ENCODE measurements at places on chromosomes 16 and 17.

DNA sequence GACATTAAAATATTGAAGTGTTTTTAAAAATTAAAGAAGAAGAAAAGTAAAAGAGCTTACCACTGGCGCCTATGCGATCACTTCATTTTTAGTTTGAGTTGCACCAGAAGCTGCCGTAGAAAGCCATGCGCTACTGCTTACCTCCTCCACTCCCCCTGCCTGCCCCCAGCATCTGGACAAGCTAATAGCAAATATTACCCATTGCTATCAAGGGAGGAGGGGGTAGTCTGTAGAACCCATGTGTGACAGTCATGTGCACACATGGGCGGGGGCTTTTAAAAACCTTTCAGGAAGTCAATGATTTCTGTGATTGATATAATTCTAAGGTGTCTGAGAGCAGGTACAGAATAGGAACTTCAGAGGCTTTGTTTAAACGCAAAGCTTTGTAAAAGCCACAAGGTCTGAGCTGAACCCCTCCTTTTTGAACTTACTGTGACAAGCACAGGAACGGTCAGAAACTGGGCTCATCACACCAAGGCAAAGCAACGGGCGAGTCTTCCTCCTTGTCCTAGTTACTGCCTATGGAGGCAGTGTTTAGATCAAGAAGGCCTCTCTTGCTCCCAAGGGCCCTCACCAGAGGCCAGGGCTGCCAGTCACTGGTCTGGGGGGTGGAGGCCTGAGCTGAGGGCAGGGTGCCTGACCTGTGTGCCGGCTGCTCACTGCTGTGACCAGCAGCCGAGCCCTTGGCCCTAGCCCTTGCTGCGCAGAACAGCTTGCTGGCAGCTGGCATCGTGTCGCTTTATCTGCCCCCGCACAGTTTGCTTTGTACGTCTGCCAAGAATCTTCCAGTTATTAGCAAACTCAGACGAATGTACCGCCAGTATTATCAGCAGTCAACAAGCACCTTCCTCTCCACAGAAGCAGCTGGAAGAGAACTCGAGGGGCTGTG, 15.0 kb downstream of the GINS2 start:
- no peak for DNase-seq

DNA sequence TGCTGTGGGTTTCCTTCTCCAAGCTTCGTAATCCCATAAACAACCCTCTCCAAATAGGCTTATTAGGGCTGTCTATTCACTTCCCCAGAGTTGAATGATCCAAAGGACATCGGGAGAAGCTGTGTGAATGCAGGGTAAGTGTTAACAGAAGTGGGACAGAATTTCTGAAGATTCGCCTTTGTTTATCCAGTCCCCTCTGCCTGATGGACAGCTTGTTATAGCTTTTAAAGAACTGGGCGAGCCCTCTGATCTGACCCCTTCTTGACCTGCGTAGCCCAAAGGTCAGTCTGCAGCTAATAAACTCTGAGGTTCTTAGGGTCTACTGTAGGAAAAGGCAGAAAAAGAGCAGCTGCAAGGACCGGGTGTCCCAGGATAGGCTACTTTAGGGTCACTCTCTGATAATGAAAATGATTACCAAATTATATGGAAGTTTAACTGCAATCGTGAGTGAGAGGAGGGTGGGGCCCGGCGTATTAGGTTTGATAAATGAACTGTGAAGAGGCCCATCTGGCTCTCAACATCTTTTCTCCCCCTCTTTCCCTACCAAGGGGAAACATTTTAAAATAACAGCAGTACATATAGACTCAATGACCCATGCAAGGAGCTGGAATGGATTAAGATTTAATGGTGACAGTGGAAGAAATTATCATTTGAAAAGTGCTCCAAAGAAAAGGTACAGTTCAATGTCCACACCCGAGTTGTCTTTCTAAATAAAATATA, 233.4 kb downstream of the FTO start:
- no peak for DNase-seq

DNA sequence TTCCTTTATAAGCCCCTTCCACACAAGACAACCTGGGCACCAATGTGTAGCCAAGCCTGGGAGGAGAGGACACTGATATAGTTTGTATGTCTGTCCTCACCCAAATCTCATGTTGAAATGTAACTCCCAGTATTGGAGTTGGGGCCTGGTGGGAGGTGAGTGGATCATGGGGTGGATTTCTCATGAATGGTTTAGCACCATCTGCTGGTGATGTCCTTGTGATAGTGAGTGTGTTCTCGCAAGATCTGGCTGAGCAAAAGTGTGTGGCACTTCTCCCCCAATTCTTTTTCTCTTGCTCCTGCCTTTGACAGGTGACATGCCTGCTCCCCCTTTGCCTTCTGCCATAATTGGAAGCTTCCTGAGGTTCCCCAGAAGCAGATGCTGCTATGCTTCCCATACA, 135.8 kb downstream of the USP31 start:
- no peak for DNase-seq

GRCh38 chr16:77970371-77970770, 52.0 kb upstream of the CLEC3A start:
- no peak for DNase-seq

- DNase-seq = peak; percentile 28
Measured at GRCh38 chr16:67170168-67170948, at the start of gene NOL3. NOL3 (plus strand) TSS chr16:67170538.

GRCh38 chr17:57110152-57110542, 25.1 kb downstream of the AKAP1 start:
- DNase-seq = no peak

- DNase-seq = no peak
Measured at GRCh38 chr16:62863139-62863538, 826.9 kb upstream of the CDH8 start.

DNA sequence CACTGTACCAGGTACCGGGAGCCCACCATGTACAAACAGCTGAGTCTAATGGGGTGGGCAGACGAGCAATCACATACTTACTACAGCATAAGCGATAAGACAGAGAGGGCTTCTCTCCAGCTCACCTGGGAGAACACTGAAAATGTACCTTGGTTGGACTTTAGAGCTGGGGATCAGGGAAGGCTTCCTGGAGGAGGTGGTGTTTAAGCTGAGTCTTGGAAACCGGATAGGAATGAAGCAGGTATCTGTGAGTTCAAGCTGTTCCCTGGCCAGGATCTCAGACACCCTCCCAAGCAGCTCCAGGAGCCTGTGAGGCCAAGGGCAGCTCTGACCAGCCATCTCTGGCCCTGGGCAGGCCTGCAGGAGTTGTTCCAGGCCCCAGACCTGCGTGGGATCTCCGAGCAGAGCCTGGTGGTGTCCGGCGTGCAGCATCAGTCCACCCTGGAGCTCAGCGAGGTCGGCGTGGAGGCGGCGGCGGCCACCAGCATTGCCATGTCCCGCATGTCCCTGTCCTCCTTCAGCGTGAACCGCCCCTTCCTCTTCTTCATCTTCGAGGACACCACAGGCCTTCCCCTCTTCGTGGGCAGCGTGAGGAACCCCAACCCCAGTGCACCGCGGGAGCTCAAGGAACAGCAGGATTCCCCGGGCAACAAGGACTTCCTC, 8.0 kb upstream of the SERPINF1 start:
- no peak for DNase-seq

DNA sequence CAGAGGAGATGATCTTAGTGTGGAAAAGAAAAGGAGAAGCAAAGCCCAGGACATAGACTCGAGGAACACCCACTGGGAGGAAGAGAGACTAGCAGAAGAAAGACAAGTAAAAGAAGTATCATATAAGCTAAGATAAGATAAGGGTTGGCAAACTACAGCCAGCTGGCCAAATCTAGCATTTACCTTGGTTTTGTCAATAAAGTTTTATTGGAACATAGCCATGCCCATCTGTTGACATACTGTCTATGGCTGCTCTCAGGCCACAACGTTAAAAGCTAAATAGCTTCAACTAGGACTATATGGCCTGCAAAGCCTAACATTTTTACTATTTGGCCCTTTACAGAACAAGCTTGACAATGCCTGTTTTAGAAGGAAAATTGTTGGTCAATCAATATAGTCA, 166.4 kb upstream of the AXIN2 start:
- no peak for DNase-seq

DNA sequence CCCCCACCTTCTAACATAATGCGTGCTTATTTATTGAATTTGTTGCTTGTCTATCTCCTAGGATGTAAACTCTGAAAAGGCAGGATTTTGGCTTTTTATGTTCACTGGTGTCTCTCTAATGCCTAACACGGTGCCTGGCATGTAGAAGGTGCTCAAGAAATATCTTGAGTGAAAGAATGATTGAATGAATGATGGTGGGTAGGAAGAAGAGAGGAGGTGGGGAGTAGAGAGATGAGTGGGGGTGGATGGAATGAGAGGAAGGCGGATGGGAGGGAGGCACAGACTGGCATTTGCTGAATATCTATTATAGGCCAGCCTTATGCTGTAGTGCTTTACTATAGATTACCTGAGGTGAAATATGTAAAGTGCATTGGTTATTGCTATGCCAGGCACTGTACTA, 2.3 kb downstream of the PRSS36 start:
- no peak for DNase-seq

DNA sequence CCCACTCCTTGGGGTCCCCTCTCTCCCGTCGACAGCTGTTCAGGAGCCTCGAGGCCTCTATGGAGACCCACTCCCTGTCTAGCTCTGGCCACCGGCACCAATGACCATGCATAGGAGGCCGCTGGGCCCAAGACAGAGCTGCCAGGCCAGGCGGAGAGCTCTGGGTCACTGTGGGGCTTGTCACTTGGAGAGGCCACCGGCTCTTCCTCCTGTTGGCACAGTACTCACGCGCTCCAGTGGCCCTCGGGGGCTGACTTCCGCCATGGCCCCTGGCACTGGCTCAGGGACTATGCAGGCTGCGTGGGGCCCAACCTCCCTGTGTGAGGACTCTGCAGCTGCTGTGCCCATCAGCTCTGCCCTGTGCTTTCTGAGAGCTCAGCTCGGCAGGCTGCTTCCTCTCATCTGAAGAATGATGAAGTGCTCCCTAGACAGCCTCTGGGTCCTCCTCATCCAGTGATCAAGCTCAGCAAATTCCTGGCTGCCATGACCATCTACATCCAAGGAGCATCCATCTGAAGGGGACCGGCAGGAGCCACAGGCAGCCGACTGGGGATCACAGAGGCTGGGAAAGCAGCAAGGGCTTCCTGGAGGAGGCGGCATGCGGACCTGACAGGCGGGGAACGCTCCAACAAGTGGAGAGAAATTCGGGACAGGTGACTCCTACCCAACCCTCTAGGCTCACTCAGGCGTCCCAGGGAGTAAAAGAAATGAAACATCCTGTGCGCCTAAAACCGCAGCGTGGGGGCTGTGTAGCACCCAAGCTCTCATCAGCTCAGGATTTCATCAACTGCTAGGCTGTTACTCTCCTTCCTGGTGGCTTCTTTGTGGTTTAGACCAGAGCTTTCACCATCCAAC, 16.8 kb downstream of the GALNS start:
- DNase-seq = no peak

DNA sequence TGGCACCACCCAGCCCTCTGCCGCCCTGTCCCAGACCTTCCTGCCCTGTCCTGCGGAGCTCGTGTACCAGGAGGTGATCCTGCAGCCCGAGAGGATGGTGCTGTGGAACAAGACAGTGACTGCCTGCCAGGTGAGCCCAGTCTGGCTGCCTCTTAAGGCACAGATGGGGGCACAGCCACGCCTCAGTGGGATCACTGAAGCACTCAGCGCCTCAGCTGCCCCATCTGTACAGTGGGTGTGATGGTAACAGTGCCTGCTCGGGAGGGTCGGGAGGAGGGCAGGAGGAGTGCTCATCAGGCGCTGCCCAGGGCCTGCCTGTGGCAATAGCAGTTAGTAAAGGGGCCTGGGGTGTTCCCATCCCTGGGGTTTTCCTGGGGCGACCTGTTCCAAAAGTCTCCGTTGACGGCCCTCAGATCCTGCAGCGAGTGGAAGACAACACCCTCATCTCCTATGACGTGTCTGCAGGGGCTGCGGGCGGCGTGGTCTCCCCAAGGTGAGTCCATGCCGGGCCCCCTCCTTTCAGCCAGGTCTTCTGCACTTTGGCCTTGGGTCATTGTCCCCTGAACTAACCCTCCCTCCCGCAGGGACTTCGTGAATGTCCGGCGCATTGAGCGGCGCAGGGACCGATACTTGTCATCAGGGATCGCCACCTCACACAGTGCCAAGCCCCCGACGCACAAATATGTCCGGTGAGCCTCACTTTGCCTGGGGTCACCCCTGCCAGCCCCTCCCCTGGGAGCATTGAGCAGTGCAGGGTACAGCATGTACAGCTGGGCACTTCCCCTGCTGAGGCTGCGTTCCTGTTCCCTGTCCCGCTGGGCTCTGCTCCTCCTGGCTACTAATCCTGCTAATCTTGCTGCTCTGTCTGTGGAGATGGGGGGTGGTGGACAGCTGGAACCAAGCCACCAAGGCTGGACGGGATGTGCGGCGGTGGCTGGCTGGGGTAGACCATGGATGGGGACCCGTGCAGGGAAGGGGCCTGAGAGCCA, 4.5 kb upstream of the TCAP start:
- DNase-seq = no peak

GRCh38 chr17:40065769-40066510, 3.2 kb downstream of the THRA start:
- no peak for DNase-seq

GRCh38 chr17:67063141-67063540, 18.8 kb downstream of the CACNG1 start:
- no peak for DNase-seq

DNA sequence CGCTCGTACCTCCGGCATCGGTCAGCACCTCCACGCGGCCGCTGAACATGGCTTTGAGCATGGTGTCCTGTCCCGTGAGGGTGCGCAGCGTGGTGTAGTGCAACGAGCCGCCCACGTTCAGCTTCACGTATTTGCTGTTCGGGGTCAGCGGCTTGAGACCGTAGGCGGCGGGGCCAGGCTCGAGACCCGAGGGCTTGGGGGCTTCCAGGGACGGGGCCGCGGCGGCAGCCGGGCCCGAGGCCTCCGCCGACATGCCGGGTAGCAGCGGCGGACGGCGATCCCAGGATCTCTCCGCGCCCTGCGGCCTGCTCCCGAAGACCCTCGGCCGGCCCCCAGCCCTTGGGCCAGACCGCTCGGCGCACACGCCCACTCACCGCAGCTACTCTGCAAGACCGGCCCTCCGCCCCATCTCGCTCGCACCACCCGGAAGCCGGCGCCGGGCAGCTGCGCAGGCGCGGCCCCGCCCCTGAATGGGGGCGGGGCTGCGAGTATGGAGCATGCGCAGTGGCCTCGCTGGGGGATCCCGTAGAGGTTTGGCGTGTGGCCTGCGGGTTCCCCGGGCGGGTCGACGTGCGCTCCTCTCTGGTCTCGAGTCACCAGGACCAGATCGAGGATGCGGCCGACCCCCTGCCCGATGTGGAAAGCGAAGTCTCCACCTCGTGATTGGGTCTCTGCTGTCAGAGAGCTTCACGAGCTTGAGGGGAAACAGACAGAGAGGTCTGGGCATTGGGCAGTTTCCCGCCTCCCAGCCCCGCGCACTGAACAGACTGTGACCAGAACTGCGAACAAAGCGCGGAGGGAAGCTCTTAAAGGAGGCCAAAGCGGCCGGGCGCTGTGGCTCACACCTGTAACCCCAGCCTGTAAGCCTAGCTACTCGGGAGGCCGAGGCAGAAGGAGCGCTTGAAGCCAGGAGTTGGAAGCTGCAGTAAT, at the start of gene KCTD13:
KCTD13 (minus strand) TSS at position 446 of the 930 bp plus-strand sequence; CDS start at position 253, 193 bp downstream.
- DNase-seq = peak; percentile 78
